ENCODE measurements at places on chromosomes 3 and 15. TPM values are rescaled to one million over a fixed set of nuclear protein-coding genes. Genes with fewer than 3 reads are reported as not detected.

AHSG gene
- total RNA-seq: not detected

GOLGA8K gene
- not detected for total RNA-seq

GOLGA8T gene
- 0.28 TPM for total RNA-seq

FNDC3B gene
- 168 TPM for total RNA-seq

MORC1 gene
- not detected for total RNA-seq

ARRDC4 gene
- 16.3 TPM for total RNA-seq

DGKG gene
- 4.4 TPM for total RNA-seq

ZMAT3 gene
- total RNA-seq: 41.7 TPM

FGD5 gene
- total RNA-seq: 0.85 TPM

GALNT15 gene
- total RNA-seq: 27.1 TPM

SCN5A gene
- 1.1 TPM for total RNA-seq

FRMD4B gene
- total RNA-seq: 0.85 TPM

COX5A gene
- 61.7 TPM for total RNA-seq

TERC gene
- 580 TPM for total RNA-seq

IL17RE gene
- total RNA-seq: 0.56 TPM

SPRED1 gene
- total RNA-seq: 80.3 TPM

PSMD2 gene
- total RNA-seq: 1,347 TPM

CYP19A1 gene
- 0.19 TPM for total RNA-seq

CADPS gene
- total RNA-seq: 0.85 TPM

GFM1 gene
- total RNA-seq: 35.5 TPM

CASR gene
- not detected for total RNA-seq

CSK gene
- total RNA-seq: 30.5 TPM

EIF4G1 gene
- 389 TPM for total RNA-seq

KBTBD8 gene
- 6.3 TPM for total RNA-seq

SNX22 gene
- total RNA-seq: 0.19 TPM

DUOX2 gene
- total RNA-seq: under 0.01 TPM

PP2D1 gene
- total RNA-seq: not detected

SHC4 gene
- 6.5 TPM for total RNA-seq

PLA1A gene
- total RNA-seq: not detected

RTP1 gene
- under 0.01 TPM for total RNA-seq

SH2D7 gene
- not detected for total RNA-seq

GCSAM gene
- total RNA-seq: not detected

COL6A5 gene
- total RNA-seq: not detected

PLSCR2 gene
- total RNA-seq: not detected

ERICH6 gene
- under 0.01 TPM for total RNA-seq

THAP10 gene
- total RNA-seq: 3.4 TPM

FETUB gene
- total RNA-seq: not detected

SLC51A gene
- total RNA-seq: not detected

GRAMD2A gene
- total RNA-seq: 0.28 TPM

SPCS1 gene
- 96.6 TPM for total RNA-seq

HES1 gene
- 6.9 TPM for total RNA-seq

AGBL1 gene
- not detected for total RNA-seq

LRTM1 gene
- not detected for total RNA-seq

TRAT1 gene
- not detected for total RNA-seq

CYP8B1 gene
- total RNA-seq: not detected

ANKRD34C gene
- not detected for total RNA-seq

EDC3 gene
- total RNA-seq: 21.5 TPM

CCDC13 gene
- 0.19 TPM for total RNA-seq

CHRNB4 gene
- total RNA-seq: not detected

Data from regular cardiac myocyte (primary cell).